ENCODE measurements at places on chromosomes 16 and 17.

- DNase-seq: no peak
Measured at GRCh38 chr17:44780161-44780560, 21.4 kb downstream of the ADAM11 start.

DNA sequence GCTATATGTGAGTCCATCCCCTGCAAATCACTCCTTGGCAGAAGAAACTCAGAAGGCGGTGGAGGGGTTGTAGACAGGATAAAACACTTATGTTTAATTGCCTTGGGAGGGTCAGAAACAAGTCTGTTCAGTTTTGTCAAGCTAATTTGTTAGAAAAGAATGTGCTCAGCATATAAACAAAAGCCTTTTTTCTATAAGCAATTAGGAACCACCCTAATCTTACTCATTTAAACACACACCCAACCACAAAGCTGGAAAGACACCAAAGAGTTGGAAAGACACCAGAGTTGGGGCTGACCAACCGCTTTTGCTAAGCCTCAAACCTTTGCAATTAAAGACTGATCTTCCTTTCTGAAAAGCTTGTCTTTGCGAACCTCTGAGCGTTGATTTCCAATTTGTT lies 439.2 kb upstream of the ERCC4 start:
- DNase-seq: no peak

- no peak for DNase-seq
Measured at GRCh38 chr16:86806838-86807351, 228.5 kb downstream of the FOXL1 start.

DNA sequence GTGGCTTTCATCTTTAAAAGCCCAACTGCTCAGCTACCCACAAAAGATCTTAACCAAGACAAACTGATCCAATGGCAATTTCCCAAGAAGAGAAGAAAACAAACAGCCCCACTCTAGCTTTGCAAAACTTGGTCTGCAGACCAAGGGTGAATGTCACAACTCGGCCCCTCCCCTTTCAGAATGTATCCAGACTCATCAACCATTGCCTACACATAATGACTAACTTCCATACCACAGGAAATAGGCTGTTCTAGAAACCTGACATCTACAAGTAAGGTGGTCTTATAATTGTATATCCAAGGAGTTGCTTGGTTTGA lies 16.0 kb downstream of the DCUN1D3 start:
- no peak for DNase-seq

DNA sequence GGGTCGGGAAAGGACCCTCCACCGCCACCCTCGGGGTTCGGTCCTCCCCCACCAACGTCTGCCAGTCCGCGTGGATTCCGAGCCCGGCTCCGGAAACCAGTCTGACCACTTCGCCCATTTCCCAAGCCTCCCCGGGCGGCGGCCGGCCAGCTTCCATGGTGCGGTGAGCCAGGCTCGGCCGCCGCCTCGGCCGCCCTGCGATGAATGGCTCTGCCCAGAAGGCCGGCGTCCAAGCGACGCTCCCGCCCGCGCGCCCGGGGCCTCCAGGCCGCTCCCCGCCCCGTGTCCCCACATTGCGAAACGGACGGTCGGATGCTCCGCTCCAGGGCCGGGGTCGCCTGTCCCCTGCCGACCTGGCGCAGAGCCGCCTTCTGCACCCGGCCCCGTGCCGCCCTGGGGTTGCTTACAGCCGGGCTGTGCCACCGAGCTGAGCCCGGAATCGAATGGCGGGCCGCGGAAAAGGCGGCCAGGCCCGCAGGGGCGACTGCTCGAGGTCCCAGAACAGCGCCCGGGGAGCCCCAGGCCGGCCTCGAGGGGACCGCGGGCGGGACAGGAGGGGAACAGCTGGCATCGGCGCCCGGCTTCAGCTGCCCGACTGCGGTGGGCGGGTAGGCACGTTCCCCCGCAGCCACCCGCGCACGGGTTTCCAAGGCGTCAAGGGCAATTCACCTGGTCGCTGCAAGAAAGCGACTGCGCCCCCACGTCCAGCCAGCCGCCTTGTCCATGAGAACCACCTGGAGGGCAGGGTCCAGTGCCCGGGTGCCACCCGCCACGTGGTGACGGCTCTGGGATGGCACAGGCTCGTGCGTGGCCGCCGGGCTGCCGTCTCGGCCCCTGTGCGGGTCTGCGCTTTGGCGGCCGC lies 18.3 kb upstream of the CBX8 start:
- DNase-seq: no peak

DNA sequence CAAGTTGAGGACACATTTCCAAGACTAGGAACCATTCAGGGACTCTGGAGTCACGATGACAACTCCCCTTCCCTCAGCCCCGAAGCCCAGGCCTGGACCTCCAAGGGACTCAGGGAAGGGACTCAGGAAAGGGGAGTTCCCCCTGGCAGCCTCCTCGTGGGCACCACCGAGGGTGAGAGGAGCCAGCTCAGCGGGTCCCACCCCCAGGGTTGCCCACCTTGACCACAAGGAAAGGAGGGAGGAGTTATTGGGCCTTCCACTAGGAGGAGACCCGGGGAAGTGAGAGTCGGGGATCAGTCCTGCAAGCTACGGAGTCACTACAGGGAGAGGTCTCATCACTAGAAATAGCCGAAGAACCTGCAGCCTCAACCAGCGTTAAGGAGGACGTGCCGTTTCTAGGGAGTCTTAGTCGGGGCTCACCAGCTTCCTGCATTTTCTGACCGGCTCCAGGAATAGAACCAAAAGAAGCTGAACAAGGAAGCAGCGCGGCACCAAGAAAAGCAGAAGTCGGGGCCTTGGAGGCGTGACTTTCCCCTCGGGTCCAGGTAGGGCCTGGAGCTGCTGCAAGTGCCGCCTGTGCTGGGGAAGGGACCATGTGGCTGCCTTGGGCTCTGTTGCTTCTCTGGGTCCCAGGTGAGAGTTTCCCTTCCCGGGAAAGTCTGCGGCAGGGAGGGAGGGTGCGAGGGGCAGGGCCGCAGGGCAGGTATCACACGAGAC lies at the start of gene CD300A:
CD300A (plus strand) TSS at position 524 of the 717 bp plus-strand sequence; CDS start at position 594, 70 bp downstream.
- DNase-seq: no peak

DNA sequence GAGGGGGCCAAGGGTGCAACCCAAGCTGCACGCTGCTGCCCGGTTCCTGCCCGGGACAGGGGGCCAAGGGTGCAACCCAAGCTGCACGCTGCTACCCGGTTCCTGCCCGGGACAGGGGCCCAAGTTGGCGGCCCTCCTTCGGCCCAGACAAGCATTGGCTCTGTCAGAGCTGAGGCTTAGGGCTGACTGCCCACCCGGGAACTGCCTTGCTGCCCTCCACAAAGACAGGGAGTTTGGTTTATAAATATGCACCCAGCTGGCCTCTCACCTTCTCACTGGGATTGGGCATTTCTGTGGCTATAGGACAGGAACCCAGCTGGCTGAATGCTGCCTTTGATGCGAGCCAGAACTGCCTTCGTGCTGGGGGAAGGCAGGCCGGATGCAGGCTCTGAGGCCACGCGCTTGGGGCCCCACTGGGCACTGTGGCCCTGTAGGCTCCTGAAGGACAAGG lies 105.7 kb downstream of the IRX5 start:
- no peak for DNase-seq

DNA sequence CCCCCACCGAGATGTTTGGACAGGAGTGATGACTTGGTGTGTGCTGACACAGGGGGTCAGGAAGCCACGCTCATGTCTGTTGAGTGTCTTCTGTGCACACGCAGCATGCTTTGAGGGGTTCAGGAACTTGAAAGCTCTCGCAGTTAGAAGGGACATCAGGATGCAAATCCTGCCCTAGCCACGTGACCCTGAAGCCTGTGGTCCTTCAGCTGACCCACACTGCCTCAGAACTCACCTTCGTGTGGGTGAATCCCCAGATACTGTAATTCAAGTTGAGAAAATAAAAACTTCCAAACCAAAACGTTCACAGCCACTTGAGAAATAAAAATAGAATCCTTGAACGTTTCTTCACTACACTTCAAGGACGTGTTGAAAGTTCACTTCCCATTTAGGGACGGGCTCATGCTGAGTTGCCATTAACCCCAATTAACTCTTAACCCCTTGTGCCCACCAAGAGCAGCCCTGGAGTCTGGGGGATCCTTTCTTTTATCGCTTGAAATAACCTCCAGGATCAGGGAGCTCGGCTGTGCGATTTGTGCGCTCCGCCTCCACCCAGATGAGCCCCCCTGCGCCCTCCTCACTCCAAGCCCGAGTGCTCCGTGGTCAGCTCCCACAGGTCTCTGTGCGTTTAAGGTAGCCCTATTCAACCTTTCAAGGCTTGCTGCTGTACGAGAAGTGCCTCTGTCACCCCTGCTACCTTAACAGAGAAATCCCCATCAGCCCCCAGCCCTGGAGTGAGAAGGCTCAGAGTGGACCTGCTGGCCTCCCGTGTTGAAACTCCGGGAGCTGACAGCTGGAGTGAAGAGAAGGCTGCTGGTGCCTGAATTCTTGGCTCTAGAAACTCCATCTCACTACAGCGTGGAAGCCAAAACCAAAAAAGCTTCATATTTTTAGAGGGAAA lies 36.2 kb upstream of the NAT9 start:
- DNase-seq: no peak

DNA sequence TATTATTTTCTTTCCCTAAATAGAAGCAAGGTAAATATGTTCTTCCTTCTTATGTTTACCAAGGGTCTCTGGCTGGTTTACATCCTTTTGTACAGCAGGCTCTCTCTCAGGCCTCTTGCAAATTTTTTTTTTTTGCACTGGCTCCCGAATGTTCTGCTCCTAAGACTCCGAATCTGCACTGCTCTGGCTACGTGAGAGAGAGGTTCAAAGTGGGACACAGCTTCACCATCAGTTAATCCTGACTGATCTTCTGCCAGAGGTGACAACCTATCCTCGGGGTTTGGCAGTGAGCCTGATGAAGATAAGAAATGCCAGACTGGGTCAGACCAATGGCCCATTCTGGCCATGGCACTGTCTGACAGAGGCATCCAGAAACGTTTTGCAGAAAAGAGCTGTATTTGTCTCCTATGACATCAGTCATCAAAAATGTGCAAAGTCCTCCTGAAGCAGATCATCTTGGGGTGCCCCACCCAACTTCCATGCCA lies 136.9 kb downstream of the GRIN2A start:
- DNase-seq: no peak

DNA sequence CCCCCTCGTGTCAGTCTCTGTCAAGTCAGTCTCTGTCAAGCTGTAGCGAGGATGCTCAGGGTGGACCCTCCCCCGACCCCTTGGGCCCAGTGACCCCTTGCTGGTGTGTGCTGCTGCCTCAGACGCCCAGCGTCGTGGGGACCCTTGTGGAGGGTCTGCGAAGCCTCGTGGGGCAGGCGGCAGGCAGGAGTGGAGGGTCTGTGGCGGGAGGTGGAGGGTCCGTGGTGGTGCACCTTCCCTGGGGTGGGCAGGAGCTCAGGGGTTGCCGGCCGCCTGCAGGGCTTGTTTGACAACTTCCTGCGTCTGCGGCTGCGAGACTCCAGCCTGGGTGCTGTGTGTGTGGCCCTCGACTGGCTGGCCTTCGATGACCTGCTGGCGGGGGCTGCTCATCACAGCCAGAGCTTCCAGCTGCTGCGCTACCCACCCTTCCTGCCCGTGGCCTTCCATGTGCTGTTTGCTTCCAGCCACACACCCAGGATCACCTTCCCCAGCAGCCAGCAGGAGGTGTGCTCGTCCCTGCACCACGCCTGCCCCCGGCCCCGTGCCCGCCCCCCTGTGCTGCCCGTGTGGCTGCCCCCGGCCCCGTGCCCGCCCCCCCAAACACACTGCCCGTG lies 5.6 kb downstream of the GNG13 start:
- DNase-seq: no peak

DNA sequence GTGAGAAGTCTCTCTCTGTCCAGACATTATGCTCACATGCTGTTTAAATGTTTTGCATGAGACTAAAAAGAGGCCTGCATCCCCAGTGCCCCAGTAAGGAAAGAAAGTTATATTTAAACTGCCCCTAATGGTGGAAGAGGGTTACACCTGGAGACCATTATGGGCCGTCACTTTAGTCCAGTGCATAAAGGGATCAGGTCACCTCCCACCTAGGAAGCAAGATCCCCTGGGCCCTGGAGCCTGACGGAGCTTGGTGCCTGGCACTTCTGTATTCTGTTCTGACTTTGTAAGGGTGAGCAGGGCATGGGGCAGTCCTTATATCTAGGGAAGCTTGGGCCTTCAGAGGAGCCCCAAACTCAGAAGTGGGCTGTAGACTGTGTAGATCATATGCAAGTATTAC lies 67.9 kb downstream of the CPPED1 start:
- no peak for DNase-seq

- no peak for DNase-seq
Measured at GRCh38 chr17:6078458-6078871, 8.3 kb downstream of the WSCD1 start.

DNA sequence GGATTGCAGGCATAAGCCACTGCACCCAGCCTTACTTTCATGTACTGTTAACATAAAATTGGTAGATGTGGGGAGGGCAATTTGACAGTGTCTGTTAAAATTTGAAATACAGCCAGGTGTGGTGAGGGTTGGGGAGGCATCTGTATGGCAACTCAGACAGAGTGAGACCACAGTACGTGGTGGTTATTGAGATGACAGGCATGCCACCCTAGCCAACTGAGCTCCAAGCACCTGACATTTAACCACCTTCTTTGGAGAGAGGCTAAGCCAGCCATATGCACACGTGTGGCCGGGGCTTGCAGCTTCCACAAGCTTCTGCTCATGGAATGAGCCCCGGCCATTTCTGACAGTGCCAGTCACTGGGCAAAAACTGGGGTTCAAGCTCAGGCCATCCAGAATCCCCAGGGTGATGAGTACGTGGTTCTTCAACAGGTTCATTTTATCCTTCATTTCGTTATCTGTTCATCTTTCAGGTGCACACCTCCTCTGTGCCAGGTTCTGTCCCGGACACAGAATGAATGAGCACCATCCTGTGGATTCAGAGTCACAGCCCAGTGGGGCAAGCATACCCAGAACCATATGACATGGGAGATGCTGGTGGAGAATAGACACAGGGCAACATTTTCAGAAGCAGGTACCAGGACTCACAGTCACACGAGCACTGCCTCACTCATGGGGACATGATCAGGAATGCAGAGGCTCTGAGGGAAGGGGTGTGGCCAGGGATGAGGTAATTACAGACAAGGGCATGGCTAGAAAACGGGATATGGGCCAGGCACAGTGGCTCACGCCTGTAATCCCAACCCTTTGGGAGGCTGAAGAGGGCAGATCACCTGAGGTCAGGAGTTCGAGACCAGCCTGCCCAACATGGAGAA lies 36.2 kb downstream of the C16orf82 start:
- no peak for DNase-seq

DNA sequence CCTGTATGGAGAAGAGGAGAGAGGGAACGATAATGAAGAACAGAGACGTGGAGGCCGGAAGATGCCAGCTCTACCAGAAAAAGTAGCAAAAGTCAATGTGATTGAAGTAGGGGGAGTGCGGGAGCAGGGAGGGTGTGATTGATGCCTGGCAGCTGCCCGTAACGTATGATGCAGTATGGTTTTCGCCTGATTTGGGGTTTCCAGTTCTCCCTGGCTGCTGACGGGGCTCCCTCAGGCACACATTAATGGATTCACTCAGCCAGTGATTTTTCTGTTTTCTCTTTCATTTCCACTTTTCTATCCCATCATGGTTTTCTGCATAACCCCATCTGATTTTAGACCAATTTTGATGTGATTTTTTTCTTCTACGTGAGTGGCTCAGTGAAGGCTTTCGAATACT lies 62.1 kb downstream of the PRKCA start:
- DNase-seq: no peak

DNA sequence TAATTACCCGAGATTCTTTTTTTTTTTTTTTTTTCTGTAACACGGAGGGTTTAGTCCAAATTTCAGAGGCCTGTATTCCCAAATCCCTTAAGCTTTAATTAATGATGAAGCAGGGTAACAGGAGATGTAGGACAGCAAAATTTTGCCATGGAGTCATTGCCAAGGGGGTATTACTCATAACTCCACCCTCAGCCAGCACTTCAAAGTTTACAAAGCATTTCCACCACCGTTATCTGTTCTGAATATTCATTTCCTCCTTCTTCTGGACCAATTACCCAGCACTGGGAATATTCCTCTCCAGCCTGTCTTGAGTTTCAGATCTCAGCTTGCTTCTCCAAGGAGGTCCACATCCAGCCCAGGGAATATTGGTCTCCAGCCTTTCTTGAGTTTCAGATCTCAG lies 747.5 kb upstream of the EEF2KMT start:
- DNase-seq: no peak

Data from activated CD4-positive, alpha-beta T cell treated with anti-CD3 and anti-CD28 coated beads for 1 hour (primary cell).